ENCODE measurements at places on chromosomes 3 and 15. TPM values are rescaled to one million over a fixed set of nuclear protein-coding genes. Genes with fewer than 3 reads are reported as not detected.
A peak's percentile ranks its signal among the peaks of the same experiment; 100 is the strongest.

- no peak for DNase-seq
These were observed 60.2 kb downstream of the ABTB1 start for GRCh38 chr3:127732879-127733350.

The ACY1 gene
- 42.8 TPM for polyA plus RNA-seq

- no peak for DNase-seq
These were observed 36.8 kb downstream of the CPNE4 start for GRCh38 chr3:131998027-131998426.

DNA sequence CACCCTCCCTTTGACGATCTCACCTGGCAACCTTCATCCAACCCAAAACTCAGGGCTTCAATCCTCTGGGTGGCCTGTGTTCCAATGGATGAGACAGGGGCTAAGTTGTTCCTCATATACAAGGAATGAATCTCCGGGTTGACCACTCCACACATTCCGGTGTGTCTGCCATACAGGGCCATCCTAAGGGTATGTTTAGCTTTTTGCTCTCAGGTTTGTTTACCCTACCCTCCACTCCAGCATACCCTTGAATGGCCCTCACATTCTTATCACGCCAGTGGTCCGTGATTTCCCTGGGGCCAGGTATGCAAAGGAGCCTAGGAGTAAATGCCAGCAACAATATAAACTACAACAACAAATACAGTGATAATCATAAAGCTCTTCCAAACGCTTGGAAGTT is 45.7 kb upstream of the VGLL3 start:
- no peak for DNase-seq

- DNase-seq = no peak
These were observed 448.8 kb downstream of the WDR72 start for GRCh38 chr15:53310709-53311108.

DNA sequence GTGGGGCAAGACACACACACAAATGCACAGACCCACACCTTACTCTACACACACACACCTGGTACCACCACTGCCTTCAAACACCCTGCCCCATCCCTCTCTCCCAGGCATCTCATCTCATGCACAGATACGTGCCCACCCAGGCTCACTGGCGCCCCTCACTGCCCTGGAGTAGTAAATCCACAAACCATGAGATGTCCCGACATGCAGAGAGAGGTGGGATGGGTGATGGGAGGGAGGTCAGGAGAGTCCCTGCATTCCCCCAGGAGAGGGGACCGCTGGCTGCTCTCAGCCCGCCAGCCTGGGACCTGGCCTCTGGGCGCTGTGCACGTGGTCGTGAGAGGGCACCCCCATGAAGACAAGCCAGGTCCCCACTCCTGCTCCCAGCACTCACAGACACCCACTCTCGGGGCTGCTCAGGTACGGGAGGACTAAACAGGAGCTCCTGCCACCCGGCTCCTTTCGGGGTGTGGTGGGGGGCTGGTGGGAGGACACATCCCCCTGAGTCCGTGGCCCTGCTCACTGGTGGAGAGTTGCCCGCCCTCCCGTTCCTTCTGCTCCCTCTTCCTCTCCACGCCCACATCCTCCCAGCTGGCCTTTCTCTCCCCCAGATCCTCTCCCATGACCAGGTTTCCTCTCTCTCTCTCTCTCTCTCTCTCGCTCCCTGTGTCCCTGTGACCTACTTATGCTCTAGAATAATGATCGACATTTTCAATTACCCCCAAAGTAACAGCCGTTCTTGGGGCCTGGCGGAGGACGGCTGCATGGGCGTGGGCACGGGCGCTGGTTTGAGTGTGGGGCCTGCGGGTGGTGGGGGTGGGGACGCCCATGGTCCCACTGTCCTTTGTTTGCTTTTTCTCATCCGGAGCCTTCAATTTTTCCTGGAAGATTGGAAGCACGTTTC is 18.9 kb upstream of the CSPG4 start:
- DNase-seq = peak; percentile 83

DNA sequence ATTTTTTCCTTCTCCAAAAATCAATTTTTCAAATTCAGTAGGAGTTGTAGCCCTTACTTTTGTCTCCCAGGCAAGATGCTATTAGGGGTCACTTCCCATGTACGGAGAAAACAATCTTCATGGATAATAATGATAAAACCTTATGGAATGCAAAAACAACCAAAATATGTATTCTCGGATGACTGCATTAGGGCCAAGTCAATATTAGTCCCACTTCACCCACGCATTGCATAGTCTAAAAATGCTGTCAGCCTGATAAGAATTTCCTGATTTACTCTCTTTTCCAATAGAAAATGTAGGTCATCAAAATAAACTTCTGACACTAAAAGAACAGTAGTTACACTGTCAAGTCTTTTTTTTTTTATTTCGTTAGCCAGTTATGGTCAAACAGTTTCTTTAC is 2.7 kb downstream of the VGLL3 start:
- no peak for DNase-seq

DNA sequence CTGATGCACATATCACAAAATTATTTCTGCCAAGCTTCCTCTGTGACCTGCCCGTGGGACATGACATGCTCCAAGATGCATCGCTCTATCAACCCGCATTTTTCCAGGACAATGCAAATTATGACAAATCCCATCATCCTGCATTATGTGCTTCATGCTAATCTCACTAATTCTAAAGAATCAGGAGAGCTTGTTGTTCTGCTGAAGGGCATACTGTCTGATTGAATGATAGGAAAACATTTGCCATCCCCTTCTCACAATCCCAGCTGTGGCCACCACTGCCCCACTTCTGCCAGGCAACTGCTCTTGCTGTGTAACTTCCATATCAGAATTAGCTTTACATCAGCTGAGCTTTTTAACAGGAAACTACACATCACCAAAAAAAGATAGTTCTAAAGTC is 203.5 kb upstream of the NANOGP8 start:
- no peak for DNase-seq

The KBTBD8 gene
- polyA plus RNA-seq = 1.5 TPM

The RASL12 gene
- 98.9 TPM for polyA plus RNA-seq

The TRIM59 gene
- polyA plus RNA-seq = 28.5 TPM

DNA sequence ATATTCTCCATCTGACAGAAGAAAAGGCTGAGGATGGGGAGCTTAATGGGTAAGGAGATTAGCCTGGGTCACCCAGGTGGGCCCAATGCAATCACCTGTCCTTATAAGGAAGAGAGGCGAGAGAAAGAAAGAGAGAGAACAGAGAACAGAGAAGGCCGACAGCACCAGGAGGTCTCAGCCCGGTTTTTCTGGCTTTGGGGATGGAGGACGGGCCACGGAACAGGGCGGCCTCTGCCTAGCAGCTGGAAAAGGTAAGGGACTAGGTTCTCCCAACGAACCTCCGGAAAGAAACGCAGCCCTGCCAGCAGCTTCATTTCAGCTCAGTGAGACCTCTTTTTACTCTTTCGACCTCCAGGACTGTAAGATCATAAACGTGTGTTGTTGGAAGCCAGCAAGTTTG is 196.0 kb upstream of the LYSMD4 start:
- no peak for DNase-seq

GRCh38 chr15:72319985-72320671 is at the start of gene CELF6:
CELF6 (minus strand) TSS chr15:72320157; CDS start chr15:72319874, 283 bp downstream.
- peak; percentile 94 for DNase-seq

The RAD54L2 gene
- 18.0 TPM for polyA plus RNA-seq

GRCh38 chr3:195148549-195148948 is 122.4 kb downstream of the XXYLT1 start:
- DNase-seq = no peak

- DNase-seq = no peak
These were observed 9.9 kb downstream of the FYCO1 start for GRCh38 chr3:45985532-45986302.

DNA sequence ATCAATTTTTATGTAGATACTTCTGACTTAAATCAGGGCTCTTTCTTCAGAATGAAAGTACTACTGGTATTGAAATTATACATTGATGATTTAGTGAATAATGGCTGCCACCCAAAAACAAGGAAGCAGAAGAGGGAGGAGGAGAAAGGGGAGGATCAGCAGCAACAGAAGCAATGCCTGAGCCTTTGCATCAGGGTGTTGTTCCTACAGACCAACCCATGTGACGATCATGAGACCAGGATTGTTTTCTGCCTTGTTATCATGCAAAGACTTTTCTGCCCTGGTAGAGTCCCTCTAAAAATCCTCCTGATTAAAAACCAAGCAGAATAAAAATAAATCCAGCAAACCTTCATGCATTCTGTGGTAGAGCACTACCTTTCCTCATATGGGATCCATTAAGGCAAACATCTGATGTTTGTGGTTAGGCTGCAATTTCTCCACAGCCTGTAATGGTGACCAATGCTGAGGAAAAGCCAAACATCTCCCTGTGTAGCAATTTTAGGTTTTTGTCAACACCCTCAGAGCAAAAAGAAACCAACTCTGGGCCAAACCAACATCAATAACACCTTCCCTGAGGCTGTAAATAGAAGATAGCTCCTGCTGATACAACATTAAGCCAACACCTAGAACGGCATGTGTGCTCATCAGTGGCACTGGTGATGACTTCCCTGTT is 191.7 kb downstream of the ATP8B4 start:
- DNase-seq = no peak

- DNase-seq = no peak
These were observed 25.1 kb downstream of the ETV5 start for GRCh38 chr3:186083746-186084145.

The CPNE9 gene
- polyA plus RNA-seq = 0.15 TPM

DNA sequence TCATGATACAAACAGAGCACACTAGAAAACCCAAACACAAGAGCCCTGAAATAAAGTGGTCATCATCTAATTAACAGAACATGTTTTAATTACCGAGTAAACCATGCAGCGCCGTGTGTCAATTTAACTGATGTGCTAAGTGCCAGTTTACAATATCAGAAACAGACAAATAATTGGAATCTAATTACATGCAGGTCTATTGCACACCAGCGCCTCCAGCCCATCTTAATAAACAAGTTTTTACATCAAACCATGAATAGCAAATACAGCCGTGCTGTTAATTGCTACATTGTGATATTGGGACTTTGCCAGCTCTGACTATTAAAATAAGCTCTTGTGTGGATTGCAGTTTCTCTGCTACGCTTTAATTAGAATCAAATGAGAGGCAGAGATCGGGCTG is 510.2 kb upstream of the MDFIC2 start:
- DNase-seq = no peak

The ECE2 gene
- polyA plus RNA-seq = not detected

The PLA2G4D gene
- 0.11 TPM for polyA plus RNA-seq

DNA sequence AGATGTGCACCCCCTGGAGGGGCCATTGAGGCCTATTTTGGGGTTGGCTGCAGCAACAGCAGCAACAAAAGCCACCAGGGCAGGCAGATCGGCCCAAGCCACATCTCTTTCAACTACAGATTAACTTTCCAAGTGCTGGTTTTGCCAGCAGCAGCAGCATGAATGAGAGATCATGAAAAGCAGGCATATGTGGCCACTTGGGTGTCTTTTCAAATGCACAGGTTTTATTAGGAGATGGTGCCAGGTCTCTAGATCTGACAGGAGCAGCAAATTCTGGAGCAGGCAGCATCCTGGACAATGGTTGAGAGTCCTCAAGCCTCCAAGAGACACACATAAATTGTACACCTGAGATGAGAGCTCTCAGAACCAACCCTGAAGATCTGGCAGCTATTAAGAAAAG is 31.7 kb upstream of the CCDC66 start:
- DNase-seq = no peak

DNA sequence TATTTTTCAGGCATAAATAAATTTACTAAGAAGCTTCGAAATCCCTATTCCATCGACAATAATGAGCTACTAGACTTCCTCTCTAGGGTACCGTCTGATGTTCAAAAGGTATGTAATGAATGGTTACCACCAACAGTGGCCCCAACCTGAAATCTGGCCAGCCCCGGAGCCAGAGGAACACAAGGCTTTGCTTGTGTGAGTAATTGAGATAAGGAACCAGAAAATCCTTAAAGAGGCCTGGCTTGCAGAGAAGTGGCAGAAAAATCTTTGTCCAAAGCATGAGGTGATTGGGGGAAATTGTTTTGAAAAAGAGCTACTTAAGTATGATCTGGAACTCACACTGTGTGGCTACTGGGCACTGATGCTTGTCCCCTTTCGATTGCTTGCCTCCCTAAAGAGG is 245.3 kb downstream of the MCTP2 start:
- peak; percentile 28 for DNase-seq

The RTP4 gene
- polyA plus RNA-seq = 0.79 TPM
